Fibroblast of mammary gland (primary cell): ENCODE measurements at places on chromosomes 5 and 9.
A peak's percentile ranks its signal among the peaks of the same experiment; 100 is the strongest.

DNA sequence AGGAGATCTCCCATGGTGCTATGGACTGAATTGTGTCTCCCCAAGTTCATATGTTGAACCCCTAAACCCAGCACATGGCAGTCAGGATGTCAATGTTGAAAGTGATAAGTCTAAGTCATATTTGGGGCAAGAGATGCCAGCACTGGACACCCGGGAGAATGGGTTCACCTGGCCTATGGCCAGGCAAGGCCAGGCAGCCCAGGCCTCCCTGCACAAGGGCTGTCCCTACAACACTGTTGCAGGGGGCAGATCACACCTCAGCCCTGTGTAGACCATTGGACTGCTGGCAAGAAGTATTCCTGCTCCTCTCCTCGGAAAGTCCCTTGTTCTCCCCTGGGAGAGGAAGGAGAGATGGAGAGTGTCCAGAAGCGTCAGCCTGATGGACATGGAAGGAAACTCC lies 240.5 kb downstream of the GADD45G start:
- DNase-seq: no peak

DNA sequence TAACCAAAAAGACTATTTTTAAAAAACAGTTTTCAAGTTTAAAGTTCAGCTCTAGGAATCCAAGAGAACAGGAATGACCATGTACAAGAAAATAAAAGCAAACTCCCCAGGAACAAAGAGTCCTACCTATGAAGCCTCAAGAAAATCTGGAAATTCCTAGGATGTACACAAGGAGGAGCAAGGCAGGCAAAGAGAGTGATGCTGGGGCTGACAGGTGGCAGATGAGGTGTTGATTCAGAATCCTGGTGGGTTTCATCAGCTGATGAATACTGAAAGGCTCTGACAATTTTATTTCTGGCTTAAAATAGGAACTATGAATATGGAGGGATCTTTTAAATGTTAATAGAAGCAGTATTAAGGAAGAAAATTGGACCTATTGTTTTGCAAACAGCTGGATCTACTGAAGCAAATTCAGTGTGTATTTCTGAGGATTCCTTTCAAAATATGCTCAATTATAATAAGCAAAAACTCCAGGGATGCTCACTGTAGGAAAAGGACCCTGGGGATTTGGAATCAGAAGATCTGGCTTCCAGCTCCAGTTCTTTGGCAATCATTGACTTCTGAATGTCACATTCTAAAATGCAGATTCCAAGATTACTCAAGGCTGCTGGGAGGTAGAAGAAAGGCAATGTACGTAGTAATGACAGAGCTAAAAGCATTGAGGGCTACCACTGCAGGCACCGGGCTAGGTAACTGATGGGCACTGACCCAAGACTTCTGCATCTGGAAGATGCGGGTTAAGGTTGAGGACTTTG lies 28.0 kb upstream of the SH3RF2 start:
- DNase-seq: no peak

GRCh38 chr5:74679966-74680365 lies 5.1 kb upstream of the HEXB start:
- DNase-seq: no peak

DNA sequence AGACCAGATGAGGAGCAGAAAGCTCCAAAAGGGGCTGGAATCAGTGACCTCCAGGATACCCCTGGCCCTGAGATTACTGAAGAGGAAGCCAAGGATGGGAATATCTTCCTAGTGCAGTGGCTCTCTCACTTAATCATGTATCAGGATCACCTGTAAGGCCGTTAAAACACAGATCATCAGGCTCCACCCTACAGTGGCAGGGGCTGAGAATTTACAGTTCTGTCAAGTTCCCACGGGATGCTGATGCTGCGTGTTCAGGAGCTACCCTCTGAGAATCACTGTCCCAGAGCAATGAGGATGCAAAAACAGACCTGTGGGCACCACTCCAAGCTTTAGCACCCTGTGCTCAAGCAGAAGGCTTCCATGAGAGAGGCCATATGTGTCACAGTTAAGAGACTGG lies 291.9 kb downstream of the ASTN2 start:
- DNase-seq: no peak

- peak; percentile 97 for DNase-seq
Observed at GRCh38 chr5:173764332-173765028, 123.7 kb upstream of the CPEB4 start.

- peak; percentile 88 for DNase-seq
Observed at GRCh38 chr5:32193591-32193990, 19.5 kb upstream of the GOLPH3 start.

DNA sequence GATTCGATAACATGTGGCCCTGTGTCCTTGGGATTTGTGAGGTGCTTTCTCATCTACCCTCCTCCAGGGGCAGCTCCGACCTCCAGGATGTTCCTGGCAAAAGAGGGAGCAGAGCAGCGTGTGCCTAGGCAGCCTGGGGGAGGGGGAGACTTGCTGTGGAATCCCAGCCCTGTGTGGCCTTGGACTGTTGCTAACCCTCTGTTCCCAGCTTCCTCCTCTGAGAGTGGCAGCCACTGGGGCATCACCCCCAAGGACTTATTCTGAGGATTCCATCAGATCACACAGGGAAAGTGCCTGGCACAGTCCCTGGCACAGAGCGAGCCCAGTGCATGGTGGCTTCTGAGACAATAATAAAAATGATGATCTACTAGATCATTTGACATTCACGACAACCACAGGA lies 265.1 kb upstream of the MVB12B start:
- DNase-seq: no peak

- DNase-seq: no peak
Observed at GRCh38 chr9:126421567-126422428, 95.2 kb downstream of the MVB12B start.
